HCT116 (cell line): ENCODE measurements at places on chromosomes 4 and X. TPM values are rescaled to one million over a fixed set of nuclear protein-coding genes. Genes with fewer than 3 reads are reported as not detected.

Gene ADH1C
- total RNA-seq, result not detected

Gene UGDH
- total RNA-seq, result 67.9 TPM

Gene ATP8A1
- total RNA-seq, result 1.9 TPM

Gene TMEM47
- 0.10 TPM for total RNA-seq

GRCh38 chr4:68349279-68349648 lies 626 bp downstream of the YTHDC1 start:
- DNase-seq, result no peak

DNA sequence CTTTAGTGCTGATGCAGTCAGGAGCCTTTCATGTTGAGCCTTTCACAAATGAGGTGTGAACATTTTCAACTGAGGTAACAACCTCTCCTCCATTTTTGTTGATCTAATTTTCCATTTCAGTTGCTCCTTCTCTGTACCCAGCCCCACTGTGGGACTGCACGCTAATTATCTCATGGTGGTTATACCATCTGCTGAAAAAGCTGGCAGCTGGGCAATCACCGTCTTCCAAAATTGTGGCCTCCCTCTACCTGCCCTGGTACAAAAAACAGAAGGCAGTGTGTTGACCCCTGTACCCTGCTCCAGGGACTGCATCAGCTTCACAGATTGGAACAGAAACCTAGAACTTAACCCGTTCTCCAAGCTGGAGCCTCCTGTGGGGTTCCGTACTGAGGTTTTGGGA lies 72.4 kb upstream of the LONRF3 start:
- DNase-seq, result no peak

GRCh38 chrX:130245441-130245840 lies 23.3 kb downstream of the ZNF280C start:
- no peak for DNase-seq

- DNase-seq, result no peak
These were observed 1068.4 kb downstream of the ARAP2 start for GRCh38 chr4:35175894-35176293.

GRCh38 chrX:118631586-118631985 lies 95.8 kb upstream of the IL13RA1 start:
- no peak for DNase-seq

DNA sequence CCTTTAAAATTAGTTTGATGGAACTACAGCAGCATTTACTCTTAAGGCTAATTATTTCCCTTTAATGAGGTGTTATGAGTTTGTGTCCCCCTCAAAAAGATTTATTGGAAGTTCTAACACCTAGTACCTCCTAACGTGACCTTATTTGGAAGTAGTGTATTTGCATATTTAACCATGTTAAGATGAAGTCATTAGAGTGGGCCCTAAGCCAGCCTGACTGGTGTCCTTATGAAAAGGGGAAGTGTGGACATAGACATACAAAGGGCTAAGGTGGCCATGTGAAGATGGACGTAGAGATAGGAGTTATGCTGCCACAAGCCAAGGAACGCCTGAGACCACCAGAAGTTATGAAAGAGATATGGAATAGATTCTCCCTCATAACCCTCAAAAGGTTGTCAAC lies 985.4 kb upstream of the INTU start:
- no peak for DNase-seq

DNA sequence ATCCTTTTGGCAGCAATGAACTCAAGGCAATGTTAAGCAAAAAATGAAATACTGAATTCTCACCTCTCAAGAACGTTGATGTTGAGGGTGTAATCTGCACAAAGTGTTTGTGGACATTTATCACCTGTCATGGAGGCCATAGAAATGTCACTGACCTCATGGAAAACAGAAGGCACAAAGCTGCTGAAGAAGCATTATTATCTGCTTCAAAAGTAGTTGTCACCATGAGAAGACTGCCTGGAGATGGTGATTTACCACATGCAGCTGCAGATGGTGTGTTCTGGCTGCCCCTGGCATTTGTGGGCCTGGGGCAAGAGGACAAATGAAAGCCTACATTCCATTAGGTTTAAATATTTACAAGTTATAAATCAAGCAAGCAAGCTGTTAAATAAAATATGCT lies 116.8 kb upstream of the RPS6KA3 start:
- no peak for DNase-seq

DNA sequence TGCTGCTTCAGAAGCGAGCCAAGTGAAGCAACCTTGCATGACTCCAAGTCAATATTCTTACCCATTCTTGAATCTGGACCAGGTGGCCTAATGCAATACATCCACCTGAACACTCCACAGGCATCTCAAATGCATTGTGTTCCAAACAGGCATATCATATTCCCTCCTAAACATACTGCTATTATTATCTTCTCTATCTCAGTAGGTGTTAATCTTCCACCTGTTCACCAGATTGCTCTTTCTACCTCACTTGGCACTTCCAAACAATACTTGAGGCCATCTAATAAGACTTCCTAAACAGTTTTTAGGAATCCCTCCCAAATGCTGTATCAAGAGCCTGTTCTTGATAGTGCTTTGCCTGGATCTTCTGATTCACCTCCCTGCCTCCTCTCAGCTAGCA lies 90.7 kb downstream of the GPRIN3 start:
- no peak for DNase-seq

GRCh38 chrX:102652031-102652688 lies 877 bp downstream of the GPRASP1 start:
- no peak for DNase-seq
